ENCODE measurements at places on chromosomes 7 and 10. TPM values are rescaled to one million over a fixed set of nuclear protein-coding genes. Genes with fewer than 3 reads are reported as not detected.

C10orf62 gene
- not detected for polyA plus RNA-seq

PON1 gene
- 0.19 TPM for polyA plus RNA-seq

ANKRD30A gene
- not detected for polyA plus RNA-seq

NME8 gene
- polyA plus RNA-seq: not detected

TFEC gene
- 2.1 TPM for polyA plus RNA-seq

TMEM236 gene
- 2.4 TPM for polyA plus RNA-seq

PRR15 gene
- 228 TPM for polyA plus RNA-seq

FRMPD2 gene
- 0.09 TPM for polyA plus RNA-seq

UCMA gene
- polyA plus RNA-seq: not detected

MOGAT3 gene
- 3.7 TPM for polyA plus RNA-seq

BLVRA gene
- polyA plus RNA-seq: 35.4 TPM

HIP1 gene
- 1.2 TPM for polyA plus RNA-seq

WNT8B gene
- not detected for polyA plus RNA-seq

SORCS1 gene
- 2.5 TPM for polyA plus RNA-seq

CPXM2 gene
- 1.2 TPM for polyA plus RNA-seq

IGF2BP3 gene
- polyA plus RNA-seq: not detected

GOLGA7B gene
- 1.4 TPM for polyA plus RNA-seq

ANKRD61 gene
- not detected for polyA plus RNA-seq

SEMA3C gene
- 8.6 TPM for polyA plus RNA-seq

CCL26 gene
- polyA plus RNA-seq: 3.0 TPM

CNPY4 gene
- polyA plus RNA-seq: 14.2 TPM

TAS2R41 gene
- polyA plus RNA-seq: not detected

WASL gene
- polyA plus RNA-seq: 71.5 TPM

CUZD1 gene
- 0.54 TPM for polyA plus RNA-seq

CCL24 gene
- 32.8 TPM for polyA plus RNA-seq

UTF1 gene
- not detected for polyA plus RNA-seq

CRYGN gene
- not detected for polyA plus RNA-seq

EDRF1 gene
- 3.7 TPM for polyA plus RNA-seq

ABCB1 gene
- 13.4 TPM for polyA plus RNA-seq

GPR15LG gene
- 652 TPM for polyA plus RNA-seq

PIK3CG gene
- polyA plus RNA-seq: 1.8 TPM

PNLIPRP2 gene
- 0.95 TPM for polyA plus RNA-seq

SUN3 gene
- polyA plus RNA-seq: not detected

TFPI2 gene
- 1.8 TPM for polyA plus RNA-seq

LRRC17 gene
- polyA plus RNA-seq: not detected

CALY gene
- 1.4 TPM for polyA plus RNA-seq

TAS2R3 gene
- polyA plus RNA-seq: not detected

SLC26A3 gene
- polyA plus RNA-seq: 326 TPM

SLC39A12 gene
- not detected for polyA plus RNA-seq

MSS51 gene
- 1.3 TPM for polyA plus RNA-seq

DNAAF5 gene
- polyA plus RNA-seq: 23.4 TPM

ARL3 gene
- 4.6 TPM for polyA plus RNA-seq

LRMDA gene
- 4.2 TPM for polyA plus RNA-seq

PSTK gene
- polyA plus RNA-seq: 2.3 TPM

FAM131B gene
- polyA plus RNA-seq: 2.0 TPM

URGCP gene
- polyA plus RNA-seq: 21.5 TPM

PRSS2 gene
- polyA plus RNA-seq: 1.4 TPM

TRIM50 gene
- 0.07 TPM for polyA plus RNA-seq

ABCB8 gene
- polyA plus RNA-seq: 5.3 TPM

ZP3 gene
- 1.4 TPM for polyA plus RNA-seq
